ENCODE measurements at places on chromosomes 3 and 15.
A peak's percentile ranks its signal among the peaks of the same experiment; 100 is the strongest.

GRCh38 chr3:82033186-82033585 is 271.7 kb upstream of the GBE1 start:
- DNase-seq: no peak

GRCh38 chr3:10285272-10286132 is 7.2 kb downstream of the GHRL start:
- no peak for DNase-seq

- DNase-seq: no peak
Observed at GRCh38 chr3:127546970-127547733, 43.4 kb downstream of the TPRA1 start.

- no peak for DNase-seq
Observed at GRCh38 chr15:63133786-63134185, 12.1 kb downstream of the LACTB start.

DNA sequence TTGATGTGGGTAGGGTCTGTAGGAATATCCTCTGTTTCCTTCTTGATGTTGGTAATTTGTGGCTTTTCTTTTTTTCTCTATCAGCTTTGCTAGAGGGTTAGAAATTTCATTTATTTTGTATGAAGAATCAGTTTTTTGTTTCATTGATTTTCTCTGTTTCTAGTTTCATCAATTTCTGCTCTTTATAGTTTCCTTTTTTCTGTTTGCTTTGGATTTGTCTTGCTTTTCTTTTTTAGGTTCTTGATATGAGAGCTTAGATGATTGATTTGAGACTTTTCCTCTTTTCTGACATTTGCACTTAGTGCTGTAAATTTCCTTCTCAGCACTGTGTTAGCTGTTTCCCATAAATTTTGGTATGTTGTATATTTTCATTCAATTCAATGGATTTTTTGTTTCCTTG is 61.3 kb downstream of the LSM3 start:
- no peak for DNase-seq

DNA sequence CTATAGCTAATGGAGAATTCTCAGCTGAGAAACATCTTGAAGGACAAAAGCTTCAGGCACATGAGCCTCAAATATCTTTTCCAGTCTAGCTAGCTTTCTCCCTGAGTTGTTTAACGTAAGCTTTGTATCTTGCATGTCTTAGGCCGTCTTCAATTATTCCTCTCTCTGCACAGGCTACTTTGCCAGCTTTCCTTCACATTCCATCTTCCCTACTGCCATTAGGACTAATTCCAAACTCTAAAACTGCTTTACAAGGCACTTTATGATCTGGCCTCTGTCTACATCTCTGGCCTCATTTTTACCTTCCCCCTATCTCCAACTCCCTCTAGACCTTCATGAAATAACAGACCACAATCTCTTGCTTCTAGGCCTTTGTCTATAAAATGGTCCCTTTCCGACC is 171.4 kb downstream of the GREM1 start:
- no peak for DNase-seq

DNA sequence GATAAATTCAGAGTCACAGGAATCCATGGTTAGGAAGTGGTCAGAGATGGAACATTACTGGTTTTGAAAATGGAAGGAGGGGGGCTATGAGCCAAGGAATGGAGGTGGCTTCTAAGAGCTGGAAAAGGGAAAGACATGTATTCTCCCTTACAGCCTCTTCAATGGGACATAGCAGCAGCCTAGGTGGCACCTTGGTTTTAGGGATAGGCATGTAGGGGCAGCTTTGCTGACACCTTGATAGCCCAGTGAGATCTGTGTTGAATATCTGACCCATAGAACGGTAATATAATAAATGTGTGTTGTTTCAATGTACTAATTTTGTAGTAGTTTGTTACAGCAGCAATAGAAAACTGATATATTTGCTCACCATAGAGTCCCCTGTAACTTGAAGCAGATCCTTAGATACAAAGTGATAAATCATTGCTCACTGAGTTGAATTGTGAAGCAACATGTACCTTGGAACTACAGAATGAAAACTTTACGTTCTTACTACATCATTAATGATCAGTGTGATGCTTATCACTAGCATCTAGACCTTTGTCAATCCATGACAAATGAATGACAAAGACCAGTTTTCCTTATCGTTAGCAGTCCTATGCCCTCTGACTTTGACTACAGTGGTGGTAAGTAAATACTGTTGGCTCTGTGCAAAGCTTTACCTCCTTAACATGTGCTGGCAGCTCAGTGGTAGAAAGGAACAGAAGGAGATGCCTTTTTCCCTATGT is 53.8 kb downstream of the TMEM45A start:
- no peak for DNase-seq

DNA sequence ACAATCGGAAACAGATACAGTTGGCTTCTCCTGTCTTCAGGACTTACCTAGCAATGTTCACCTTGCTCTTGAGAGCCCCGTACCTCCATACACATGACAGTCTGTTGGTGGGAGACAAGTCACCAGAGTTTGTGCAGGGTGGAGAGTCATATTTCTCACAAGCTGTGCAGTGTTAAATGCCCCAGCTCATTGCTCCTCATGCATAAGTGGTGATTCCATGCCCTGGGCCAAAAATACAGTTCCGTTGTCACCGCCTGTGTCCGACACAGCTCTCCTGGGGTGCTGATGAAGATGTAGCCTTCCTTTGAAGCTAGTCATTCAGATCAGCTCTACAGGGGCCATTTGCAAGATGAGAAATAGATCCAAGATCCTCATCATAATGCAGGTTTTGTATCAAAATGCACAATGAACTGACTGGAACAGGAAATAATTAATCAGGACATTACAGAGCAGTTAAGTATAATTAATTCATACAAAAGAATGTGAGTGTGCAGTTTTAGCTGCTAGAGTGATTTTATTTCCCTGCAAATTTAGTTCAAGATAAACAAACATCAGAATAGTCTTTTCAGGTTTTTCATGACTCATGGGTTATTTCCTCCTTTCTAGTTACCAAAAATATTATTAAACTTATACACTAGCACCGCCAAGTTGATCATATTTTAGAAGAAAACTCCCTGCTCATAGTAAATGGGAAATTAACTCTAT is 66.5 kb downstream of the CD47 start:
- no peak for DNase-seq

DNA sequence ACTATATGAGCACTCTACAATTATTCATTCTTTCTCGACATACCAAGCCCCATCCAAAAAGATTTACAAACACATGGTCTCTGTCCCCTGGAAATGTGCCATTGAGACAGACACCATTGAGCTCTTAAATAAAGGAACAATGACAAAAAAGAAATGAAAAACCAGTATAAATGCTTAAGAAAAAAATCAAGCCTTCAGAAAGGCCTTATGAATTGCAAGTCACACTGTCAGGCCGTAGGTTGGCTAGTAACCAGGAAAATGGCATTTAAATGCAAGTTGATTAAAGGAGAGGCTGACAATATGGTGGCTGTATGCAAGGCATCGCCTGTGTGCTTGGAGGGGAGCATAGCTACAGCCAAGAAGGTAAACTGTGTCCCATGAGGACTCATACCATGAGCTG is 49.7 kb downstream of the SRGAP3 start:
- DNase-seq: no peak

GRCh38 chr3:172213200-172213599 is 173.8 kb downstream of the FNDC3B start:
- DNase-seq: no peak

DNA sequence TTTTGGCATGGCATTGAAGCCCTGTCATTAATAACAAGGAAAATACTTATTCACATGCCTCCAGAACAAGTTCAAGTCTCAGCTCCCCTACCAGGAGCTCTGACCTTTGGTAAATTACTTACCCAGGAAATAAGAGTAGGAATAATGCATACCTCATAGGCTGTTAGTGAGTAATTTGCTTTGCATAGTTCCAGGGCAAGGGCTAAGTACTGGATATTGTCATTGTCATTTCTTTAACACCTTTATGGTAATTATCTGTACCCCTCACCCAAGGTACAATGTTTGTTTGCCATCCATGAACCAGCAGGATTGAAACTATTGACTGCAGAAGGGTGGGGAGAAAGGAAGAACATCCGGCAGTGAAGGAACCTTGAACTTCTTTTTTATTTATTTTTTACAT is 148.5 kb downstream of the SOX2 start:
- DNase-seq: no peak

DNA sequence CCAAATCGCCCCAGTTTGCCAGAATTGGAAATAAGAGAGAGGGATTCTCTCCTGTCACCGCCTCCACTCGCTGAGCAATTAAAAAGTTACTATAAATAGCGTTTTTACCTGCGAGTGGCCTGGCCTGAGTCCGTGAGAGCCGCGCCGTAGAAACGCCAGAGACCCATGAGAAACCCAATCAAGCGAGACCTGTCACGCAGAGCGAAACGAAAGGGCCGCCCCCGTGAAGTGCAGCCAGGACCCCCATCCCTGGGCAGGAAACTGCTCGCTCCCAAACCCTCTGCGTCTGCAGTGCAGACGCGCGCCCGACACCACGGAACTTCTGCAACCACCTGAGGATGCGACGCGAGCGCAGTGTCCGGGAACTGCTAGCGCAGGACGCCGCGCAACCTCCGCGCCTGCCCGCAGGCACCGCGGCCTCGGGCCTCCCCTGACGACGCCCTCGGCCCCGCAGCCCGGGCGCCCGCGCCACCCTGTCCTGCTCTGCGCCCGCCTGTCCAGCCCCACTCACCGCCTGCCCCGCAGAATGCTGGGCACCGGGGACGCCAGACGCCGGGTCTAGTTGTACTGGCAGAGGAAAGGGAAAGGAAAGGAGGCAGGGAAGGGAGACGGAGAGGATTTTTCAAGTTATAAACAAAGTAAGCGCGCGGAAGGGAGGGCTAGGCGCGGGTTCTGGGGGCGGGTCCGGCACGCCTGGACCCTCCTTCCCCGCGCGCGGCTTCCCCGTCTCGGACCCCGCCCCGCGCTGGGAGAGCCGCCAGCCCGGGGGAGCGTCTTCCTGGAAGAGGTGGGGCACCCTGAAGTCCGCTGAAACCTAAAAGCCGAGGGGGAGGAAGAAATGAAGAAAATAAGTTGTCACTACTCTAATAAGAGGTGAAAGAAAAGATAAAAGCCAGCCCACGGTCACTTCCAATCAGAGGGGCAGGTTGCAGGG is at the start of gene PLSCR4:
PLSCR4 (minus strand) TSS at position 657 of the 934 bp plus-strand sequence. CDS start 29,034 bp downstream, outside the sequence.
- DNase-seq: peak; percentile 48

DNA sequence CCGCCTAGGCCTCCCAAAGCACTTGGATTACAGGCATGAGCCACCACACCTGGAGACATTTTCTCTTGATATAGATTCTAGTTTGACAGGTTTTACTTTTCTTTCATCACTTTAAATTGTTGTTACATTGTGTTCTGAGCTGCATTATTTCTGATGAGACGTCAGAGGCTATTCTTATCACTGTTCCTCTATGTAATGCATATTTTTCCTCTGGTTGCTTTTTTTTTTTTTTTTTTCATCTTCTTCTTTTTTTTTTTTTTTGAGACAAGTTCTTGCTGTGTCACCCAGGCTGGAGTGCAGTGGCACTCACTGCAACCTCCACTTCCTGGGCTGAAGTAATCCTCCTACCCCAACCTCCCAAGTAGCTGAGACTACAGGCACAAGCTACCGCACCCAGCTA is 41.2 kb downstream of the TRA2B start:
- DNase-seq: no peak

DNA sequence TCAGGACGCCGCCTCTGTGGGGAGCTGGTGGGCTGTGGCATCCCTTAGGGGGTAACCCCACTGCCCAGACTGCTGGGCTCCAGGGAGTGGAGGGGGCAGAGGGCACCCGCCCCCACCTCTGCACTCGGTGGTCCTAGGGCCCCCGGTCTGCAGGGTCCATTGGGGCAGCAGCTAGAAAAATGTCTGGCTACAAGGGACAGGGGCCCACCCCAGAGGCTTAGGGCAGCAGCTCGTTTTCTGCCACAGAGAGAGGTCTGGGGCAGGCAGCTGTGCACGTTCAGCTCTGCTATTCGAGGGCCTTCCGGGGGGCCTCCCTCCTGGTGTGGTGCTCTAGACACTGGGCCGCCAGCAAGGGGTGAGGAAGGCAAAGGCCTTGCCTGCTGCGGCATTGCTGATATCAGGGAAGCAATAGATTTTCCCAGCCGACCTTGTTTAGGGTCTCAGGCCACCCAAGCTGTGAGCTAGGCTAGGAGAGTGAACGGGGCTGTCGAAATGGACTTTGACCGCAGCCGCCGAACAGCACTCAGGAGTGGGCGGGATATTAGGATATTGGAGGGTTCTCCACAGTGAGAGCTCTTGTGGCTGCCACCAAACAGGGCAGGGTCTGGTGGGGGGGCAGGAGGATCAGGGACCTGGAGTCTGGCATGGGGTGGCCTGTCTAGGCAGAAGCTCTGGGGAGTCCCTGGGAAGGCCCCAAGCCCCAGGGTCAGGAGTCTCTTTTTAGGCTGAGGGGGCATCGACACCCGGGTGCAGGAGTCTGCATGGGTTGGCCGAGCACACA is 61.4 kb upstream of the KLF13 start:
- no peak for DNase-seq

- DNase-seq: no peak
Observed at GRCh38 chr3:31831591-31831990, 149.5 kb downstream of the OSBPL10 start.

DNA sequence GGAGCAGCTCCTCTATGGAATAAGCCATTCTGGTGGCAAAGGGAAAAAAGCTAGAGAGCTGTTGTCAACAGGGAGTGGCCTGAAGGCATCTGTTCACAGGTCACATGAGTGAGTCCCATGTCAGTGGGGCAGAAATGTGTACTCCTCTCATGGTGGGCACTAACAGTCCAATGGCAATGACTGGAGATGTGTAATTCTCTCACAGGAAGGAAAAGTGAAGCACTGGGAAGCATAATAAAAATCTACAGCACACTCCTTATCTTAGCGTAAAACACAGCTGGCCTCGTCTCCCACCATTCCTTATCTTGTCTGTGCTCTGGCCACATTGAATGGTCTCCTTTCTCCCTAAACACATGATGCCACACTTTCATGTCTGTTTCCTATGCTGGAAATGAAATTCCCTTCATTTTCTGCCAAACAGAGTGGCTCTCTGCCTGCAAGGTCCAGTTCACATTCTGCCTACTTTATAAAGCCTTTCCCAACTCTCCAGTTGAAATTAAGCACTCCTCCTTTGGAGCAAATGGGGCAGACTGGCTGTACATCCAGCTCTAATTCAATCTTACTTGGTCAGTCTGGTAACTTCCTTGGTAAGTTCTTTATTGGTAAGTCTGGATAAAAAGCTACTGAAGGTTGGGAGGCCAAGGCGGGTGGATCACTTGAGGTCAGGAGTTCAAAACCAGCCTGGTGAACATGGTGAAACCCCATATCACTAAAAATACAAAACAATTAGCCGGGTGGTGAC is 139.8 kb downstream of the RPL22L1 start:
- no peak for DNase-seq

GRCh38 chr3:55000546-55000945 is 72.7 kb upstream of the LRTM1 start:
- DNase-seq: peak; percentile 52

GRCh38 chr15:46703020-46703861 is 1014.1 kb upstream of the SEMA6D start:
- no peak for DNase-seq

DNA sequence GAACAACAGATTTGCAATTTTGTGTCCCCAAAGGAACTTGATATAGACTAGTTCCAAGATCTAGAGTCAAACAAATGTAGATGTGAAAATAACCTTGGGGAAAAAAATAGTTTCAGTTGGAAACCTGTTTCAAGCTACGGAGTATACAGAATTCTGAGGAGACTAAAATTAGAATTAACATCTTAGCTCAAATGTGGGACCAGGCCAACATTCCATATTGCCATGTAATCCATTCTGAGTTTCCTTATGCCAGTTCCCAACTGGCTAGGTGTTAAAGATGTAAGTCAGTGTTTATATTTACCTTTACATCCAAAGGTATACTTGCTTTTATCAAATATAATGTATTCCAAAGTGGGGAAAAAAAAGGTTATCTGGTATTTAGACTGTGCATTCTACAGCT is 76.3 kb downstream of the UBE3A start:
- no peak for DNase-seq
